ENCODE measurements at places on chromosomes 13 and 19.

DNA sequence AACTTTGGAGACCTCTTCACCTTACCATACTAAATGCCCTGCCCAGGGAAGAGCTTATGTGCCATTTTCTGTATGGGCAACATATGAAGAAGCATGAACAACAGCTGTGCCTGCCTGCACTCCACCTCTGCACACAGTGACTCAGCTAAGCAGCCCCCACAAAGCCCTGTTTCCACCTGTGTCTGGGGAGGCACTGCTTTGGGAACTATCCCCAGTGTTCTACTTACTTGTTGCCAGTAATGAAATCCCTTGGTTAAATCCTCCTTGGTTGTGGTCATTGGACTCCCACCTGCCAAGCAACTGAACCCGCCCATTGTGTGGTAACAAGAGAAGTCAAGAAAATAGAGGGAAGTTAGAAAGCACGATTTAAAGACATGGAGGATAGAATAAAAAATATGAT lies 84.6 kb downstream of the NALCN start:
- DNase-seq, result no peak

GRCh38 chr19:439167-439900 lies 21.5 kb downstream of the SHC2 start:
- DNase-seq, result no peak

DNA sequence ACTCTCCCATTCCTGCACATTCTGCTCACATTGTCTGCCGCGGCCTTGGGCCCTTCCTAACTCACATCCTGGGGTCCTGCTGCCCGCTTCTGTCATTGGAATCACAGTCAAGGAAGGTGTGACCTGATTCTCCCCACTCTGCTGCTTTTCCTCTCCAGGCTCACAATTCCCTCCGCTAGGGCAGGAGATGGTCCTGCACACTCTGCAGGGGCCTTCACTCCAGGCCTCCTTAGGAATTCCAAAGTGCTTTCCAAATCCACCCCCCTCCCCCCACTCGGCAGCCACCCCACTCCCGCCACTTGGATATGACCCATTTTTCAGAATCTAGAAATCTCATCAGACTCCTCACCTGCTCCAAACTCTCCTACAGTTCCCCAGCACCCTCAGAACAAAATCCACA lies 3.1 kb upstream of the SLC5A5 start:
- DNase-seq, result peak; percentile 33

GRCh38 chr19:44822177-44822576 lies 13.3 kb downstream of the BCAM start:
- DNase-seq, result peak; percentile 74

DNA sequence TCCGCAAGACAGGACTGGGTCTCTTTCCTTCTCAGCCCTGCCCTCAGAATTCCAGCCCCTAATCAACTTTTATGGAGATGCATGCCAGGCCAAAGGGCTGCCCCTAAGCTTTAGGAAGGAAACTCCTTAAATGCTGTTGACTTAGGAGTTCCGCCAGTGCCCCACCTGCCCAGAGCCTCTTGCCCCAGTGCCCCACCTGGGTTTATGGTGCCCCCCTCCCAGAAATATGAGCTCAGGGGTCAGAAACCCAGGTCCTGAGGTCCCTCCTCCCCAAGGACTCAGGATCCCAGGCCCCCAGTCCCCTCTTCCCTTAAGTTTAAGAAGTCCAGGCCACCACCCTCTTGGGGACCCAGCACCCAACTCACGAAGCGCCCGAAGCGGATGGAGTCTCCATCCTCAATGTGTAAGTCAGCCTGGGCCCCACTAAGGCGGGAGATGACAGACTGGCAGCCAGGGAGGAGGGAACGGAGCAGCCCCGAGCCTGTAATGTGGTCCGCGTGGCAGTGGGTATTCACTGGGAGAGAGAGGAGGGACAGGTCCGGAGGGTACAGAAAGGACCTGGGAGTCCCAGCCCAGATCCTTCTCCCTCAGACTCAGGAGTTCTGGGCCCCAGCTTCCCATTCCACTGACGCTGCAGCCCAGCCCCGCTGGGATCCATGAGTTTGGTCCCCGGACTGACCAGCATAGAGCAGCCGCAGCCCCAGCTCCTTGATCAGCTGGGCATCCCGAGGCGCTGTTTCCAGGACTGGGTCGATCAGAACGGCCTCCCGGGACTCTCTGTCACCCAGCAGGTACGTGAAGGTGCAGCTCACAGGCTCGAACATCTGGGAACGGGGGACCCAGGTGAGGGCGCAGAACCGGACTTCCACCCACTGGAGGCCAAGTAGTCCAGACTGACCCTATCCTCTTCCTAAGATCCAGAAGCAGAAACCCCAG lies 897 bp downstream of the ETHE1 start:
- peak; percentile 42 for DNase-seq

GRCh38 chr13:91185294-91185863 lies 162.1 kb upstream of the MIR17HG start:
- DNase-seq, result peak; percentile 46

DNA sequence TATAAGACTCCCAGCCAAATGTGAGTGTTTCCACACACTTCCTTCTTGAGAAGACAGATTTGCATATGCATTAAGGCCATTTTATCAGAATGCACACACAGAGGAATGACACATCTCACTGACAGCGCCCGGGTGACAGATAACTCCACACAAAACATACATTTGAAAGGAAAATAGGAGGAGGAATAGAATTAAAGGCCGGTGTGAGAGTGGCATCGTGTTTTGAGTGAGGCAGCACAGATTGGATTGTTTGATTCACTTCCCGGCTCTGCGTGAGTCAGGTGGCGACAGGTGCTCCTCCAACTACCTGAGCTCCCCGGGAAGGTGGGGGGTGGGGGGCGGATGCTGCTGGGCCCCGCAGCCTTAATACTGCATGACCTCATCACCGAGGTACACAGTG lies 429.0 kb downstream of the TSHZ3 start:
- DNase-seq, result no peak

- no peak for DNase-seq
Measured at GRCh38 chr13:47005756-47006414, 109.0 kb upstream of the HTR2A start.

- DNase-seq, result no peak
Measured at GRCh38 chr19:7287722-7288121, 6.5 kb downstream of the INSR start.

DNA sequence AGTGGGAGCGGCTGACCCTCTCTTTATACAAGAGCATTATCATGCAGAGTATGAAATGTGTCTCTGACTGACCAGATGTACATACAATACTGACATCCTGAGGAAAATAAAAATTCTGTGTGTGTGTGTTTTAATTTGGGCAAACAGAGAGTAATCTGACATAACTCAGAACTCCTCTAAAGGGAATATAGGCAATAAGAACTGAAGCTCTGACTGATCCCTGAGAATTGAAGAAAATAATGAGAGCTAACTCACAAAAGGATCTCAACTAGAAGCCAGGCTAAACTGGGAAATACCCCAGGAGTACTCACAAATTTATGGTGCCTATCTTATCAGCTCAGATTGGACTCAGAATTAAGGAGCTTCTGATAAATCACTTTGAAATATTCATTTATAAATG lies 539.9 kb downstream of the OLFM4 start:
- no peak for DNase-seq
